ENCODE measurements at places on chromosomes 1 and 21. TPM values are rescaled to one million over a fixed set of nuclear protein-coding genes. Genes with fewer than 3 reads are reported as not detected.
A peak's percentile ranks its signal among the peaks of the same experiment; 100 is the strongest.

The AKR7A3 gene
- total RNA-seq = 0.33 TPM

The CAPN8 gene
- not detected for total RNA-seq

The ADAM30 gene
- total RNA-seq = not detected

DNA sequence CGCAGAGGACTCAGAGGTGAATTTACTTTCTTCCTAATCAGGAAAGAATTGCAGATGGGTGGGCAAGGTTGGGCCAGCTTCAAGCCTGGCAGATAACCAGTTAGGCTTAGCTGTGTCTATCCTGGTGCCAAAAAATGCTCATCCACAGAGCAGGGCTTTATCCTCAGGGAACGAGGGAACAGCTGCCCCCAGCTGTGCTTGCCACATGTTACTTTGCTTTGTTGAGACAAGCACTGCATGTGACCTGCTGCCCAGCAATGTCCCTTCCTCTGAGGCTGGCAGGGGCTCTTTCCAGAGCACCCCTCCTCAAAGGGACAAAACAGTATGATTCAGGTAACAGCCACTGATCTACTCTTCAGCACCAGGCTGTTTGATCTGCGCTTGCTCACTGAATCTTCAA lies 505.1 kb upstream of the USP24 start:
- peak; percentile 72 for DNase-seq

- DNase-seq = peak; percentile 50
Measured at GRCh38 chr1:43073490-43074230, 98.4 kb downstream of the EBNA1BP2 start.

The SMPDL3B gene
- total RNA-seq = 0.26 TPM

DNA sequence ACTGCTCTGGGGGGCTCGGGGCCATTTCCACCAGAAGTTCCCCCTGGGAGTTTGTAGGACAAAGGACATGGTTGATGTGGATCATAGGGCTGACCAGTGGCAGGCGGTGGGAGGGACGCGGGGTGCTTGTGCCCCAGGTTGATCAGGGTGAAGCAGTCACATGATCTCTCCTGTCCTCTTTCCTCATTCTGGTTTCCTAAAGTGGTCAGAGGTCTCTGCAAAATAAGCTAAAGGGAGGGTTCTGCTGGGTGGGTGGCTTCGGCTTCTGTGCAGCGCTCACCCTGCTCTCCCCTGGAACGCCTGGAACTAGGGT lies 9.2 kb downstream of the PDXK start:
- DNase-seq = no peak

DNA sequence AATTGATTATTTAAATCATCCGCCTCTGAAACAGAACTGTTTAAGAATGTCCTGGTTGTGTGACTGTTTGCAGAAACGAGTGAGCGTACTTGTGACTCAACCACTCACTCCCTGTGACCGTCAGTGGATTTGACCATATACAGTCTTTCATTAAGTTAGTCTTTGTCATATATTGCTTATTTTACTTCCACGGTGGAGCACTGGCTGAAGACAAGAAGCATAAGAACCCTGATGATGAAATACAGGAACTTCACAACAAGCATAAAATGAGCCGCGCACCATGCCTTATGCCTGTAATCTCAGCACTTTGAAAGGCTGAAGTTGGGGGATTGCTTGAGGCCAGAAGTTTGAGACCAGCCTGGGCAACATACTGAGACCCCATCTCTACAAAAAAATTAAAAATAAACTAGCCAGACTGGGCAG lies 194.0 kb downstream of the TOMM20 start:
- DNase-seq = peak; percentile 88

- DNase-seq = no peak
Measured at GRCh38 chr1:168966217-168966616, 140.3 kb upstream of the ATP1B1 start.

- no peak for DNase-seq
Measured at GRCh38 chr1:24895511-24895910, 34.6 kb downstream of the RUNX3 start.

DNA sequence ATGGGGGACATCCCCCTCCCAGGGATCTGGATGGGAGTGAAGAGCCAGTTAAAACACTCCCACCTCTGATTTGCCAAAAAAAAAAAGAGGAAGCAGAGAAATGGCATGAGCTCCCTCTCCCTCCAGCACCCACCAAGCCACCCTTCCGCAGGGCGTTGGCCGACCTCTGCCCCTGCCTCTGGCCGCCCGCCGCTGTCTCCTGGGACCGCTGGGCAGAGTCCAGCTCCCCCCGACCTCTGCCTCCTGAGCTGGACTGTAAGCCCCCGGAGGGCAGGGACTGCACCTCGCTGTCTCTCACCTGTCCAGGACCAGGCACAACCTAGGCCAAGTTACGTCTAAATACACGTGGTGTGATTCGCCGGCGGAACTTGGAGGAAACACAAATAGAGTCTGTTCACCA lies 174.3 kb downstream of the PRDM16 start:
- DNase-seq = no peak

The LIN28A gene
- not detected for total RNA-seq

DNA sequence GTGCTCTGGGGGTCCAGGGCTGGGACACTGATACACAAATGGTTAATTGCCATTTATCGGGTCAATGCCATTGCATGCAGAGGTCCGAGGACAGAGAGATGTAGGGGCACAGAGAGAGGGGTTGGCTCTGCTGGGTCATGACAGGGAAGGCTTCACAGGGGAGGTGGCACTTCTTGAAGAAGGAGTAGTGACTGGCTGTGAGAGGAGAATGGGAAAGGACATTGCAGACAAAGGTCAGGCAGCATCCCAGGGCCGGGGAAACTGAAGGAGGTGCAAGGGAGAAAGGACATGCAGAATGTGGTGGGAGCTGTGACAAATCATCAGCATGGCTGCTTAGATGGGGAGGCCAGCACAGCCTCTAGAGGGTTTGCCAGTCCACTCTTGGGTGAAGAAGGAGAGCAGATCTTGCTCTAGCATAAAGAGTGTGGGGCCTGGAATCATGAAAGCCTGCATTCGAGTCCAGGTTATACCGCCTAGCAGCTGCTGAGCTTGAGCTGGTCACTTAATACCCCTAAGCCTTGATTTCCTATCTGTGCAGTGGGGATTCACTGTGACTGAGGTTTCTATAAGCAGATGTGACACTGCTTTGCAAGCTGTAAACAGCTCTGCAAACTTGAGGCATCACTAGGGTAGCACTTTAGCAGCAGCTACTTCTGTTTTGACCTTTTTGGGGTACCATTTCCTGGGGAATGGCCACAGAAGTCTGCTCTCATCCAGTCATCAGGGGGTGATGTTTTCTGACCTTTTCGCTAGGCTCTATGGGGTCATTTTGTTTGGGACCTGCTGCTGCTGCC lies 59.2 kb upstream of the EPS8L3 start:
- no peak for DNase-seq

The ASAP3 gene
- total RNA-seq = 79.1 TPM

DNA sequence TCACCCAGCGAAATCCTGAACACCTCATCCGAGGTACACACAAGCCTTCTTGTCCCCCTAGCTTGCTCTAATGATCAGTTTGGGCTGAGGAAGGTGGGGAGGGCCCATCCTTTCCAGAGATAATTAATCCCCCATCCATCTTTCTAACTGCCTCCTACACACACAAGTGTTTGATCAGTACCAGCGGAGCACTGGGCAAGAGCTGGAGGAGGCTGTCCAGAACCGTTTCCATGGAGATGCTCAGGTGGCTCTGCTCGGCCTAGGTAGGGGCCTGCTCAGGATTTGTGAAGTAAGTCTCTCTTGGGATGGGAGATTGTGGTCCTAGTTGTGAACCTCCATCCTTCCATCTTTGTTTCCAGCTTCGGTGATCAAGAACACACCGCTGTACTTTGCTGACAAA lies 5.8 kb downstream of the ANXA9 start:
- DNase-seq = no peak

The SPATA46 gene
- not detected for total RNA-seq

Data from fibroblast of lung (primary cell).